ENCODE measurements at places on chromosomes 3 and 15.

DNA sequence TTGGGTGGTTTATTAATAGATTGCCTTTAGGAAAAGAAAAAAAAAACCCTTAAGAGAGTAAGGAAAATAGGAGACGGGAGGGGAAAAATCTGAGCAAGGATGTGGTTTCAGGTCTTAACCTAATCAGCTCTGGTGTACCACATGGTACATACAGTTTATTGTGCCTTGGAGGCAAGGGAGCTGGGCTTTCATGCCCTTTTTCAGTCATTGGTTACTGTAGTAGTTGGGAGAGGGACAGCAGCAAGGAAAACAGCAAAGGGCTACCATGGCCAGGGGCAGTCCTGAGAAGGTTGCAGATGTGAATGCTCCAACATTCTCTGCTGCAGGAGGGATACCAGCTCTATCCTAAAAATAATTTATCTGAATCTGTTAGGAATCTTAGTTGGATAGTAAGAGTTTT is 5.9 kb downstream of the CMC1 start:
- DNase-seq: no peak

GRCh38 chr15:60021589-60022378 is 17.7 kb downstream of the FOXB1 start:
- no peak for DNase-seq

- DNase-seq: no peak
These were observed 798.8 kb downstream of the OTOL1 start for GRCh38 chr3:162295323-162295983.

- no peak for DNase-seq
These were observed 579.3 kb upstream of the GRM7 start for GRCh38 chr3:6281662-6282061.

- DNase-seq: no peak
These were observed 93.2 kb downstream of the PLCH1 start for GRCh38 chr3:155651489-155652218.

DNA sequence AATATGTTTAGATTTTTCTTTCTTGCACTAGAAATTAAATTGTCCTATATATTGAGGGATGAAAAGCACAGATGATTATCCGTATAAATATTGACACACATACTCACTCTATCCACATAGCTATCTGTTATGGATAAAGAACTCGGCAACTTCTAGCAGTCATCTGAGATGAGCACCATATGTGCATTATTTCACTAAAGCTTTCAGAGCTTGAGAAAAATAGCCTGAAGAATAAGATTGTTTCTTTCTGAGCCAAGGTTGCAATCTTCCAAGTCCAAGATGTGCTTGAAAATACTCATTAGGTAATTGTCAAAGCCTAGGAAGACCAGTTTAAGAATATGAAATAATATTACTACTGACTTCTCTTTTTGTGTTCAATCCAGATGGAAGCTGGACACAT is 40.5 kb downstream of the COL8A1 start:
- DNase-seq: no peak

DNA sequence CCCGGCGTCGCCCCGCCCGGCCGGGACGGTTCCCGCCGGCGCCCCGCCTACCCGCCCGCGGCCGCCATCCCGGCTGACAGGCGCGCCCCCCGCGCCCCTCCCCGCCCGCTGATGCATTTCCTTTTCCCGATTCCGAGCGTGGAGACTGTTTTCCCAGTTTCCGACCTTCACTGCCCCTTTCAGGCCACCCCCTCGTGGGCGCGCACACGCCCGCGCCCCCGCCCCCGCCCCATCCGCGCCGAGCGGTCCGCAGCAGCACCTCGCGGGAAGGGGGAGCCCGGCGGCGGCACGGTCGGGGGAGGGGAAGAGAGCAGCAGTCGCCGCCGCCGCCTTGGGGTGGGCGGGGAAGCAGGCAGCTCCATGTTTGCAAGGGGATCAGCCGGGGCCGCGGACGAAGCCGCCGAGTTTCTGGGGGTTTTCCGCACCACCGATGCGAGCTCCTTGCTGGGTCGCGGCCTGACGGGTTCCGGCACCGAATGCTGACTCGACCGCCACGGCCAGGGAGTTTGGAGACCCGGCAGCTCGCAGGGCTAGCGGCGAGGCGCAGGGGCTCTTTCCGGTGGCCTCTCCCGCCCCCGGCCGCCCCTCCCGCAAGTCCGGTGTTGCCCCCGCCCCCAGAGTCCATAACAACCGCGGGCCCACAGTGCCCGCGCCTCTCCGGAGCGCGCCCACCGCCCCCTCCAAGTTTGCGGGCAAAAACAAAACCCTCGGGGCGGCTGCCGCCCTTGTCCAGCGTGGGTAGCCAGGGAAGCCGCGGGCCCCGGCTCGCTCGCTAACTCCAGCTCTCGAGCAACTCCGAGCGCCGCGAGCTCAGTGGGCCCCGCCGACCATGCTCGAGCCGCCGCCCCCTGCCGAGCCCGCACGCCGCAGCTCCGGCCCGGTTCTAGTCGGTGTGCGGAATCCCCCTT is 3.2 kb upstream of the SIN3A start:
- DNase-seq: peak; percentile 66
